ENCODE measurements at places on chromosomes 5 and 9.

- no peak overlapping the region for H3K27ac ChIP-seq
- H3K4me1 ChIP-seq, result no peaks in the 10 kb centered on the region
- H3K36me3 ChIP-seq, result no peaks in the 10 kb centered on the region
- no peaks in the 10 kb centered on the region for H3K27me3 ChIP-seq
Observed at GRCh38 chr9:119902611-119903010, 533.4 kb upstream of the BRINP1 start.

- peaks cover 18% of the 10 kb centered on the region for H3K27me3 ChIP-seq
- no peak for DNase-seq
- H3K36me3 ChIP-seq, result no peaks in the 10 kb centered on the region
- H3K27ac ChIP-seq, result no peak overlapping the region
- no peak overlapping the region for H3K4me3 ChIP-seq
Observed at GRCh38 chr5:124655921-124656511, 90.4 kb downstream of the ZNF608 start.

DNA sequence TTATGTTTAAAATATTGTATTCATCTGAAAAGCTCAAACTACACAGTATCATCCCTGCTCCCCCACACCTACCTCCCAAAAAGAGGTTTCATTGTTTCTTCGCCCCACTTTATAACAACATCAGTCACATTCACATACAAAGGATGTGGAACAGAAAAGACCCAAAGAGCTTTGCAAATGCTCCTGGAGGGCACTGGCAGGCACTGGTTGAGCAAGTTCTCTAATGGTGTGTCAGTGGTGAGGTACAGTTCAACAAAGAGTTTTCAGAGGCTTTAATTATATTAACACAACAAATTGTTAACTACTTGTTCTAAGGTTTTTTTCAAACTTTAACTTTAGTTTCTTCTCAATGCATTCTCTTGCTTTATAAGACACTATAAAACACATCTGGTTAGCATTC, 54.1 kb upstream of the ECM2 start:
- no peak overlapping the region for H3K4me3 ChIP-seq
- no peaks in the 10 kb centered on the region for H3K27me3 ChIP-seq
- H3K27ac ChIP-seq, result no peak overlapping the region
- no peaks in the 10 kb centered on the region for H3K4me1 ChIP-seq
- DNase-seq, result no peak

DNA sequence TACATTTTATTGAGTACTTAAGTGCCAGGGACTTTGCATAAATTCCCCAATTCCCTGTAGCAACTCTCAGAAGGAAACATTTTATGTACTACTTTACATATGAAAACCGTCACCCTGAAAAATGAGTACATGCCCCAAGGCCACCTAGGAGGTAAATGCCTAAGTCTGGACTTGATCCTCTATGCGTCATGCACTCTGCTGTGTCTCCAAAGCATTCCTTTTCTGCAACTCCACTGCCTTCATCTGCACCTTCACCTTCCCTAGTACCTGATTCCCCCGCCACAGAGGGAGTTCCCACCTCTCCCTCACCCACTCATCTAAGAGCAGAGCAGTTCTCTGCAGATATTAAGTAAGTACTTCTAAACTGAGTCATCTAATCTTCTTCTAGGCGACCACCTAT, 75.2 kb upstream of the HRH2 start:
- H3K4me3 ChIP-seq, result no peak overlapping the region
- no peaks in the 10 kb centered on the region for H3K27me3 ChIP-seq
- H3K36me3 ChIP-seq, result peaks cover 3% of the 10 kb centered on the region
- no peak overlapping the region for H3K27ac ChIP-seq

DNA sequence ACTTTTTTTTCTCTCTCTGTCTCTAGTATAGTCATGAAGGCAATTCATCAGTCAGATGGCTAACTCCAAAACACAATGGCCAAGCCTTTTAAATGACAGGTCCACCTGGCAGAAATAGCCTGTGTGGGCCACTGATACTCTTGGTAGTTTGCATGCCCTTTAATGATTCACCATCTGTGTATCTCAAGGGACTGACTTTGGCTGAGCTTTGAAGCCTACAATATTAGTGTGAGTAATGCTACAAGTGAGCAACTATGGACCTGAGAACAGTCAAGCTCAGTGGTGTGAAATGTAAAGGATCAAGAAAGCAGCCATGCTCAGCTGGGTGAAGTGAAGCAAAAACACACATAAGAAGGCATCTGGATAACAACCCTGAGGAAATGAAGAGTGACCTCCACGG, 506.9 kb downstream of the TLE1 start:
- no peak overlapping the region for H3K4me3 ChIP-seq
- H3K27ac ChIP-seq, result no peak overlapping the region
- no peaks in the 10 kb centered on the region for H3K27me3 ChIP-seq

- no peak overlapping the region for H3K4me3 ChIP-seq
- H3K36me3 ChIP-seq, result peaks cover 30% of the 10 kb centered on the region
- DNase-seq, result peak; percentile 85
- peaks cover 15% of the 10 kb centered on the region for H3K4me1 ChIP-seq
Observed at GRCh38 chr9:92716557-92716956, 46.6 kb upstream of the IPPK start.

GRCh38 chr5:151384106-151384505, 36.7 kb upstream of the SLC36A2 start:
- no peak for DNase-seq
- peaks cover 1% of the 10 kb centered on the region for H3K27me3 ChIP-seq
- H3K27ac ChIP-seq, result no peak overlapping the region
- H3K4me1 ChIP-seq, result no peaks in the 10 kb centered on the region
- H3K4me3 ChIP-seq, result no peak overlapping the region

- H3K27ac ChIP-seq, result no peak overlapping the region
- no peaks in the 10 kb centered on the region for H3K36me3 ChIP-seq
- H3K4me1 ChIP-seq, result peaks cover 2% of the 10 kb centered on the region
- DNase-seq, result no peak
- H3K4me3 ChIP-seq, result no peak overlapping the region
Observed at GRCh38 chr5:33490071-33490665, 49.4 kb downstream of the TARS1 start.

- H3K36me3 ChIP-seq, result no peaks in the 10 kb centered on the region
- no peak for DNase-seq
- H3K27me3 ChIP-seq, result peaks cover 2% of the 10 kb centered on the region
- H3K4me3 ChIP-seq, result no peak overlapping the region
- H3K4me1 ChIP-seq, result peaks cover 13% of the 10 kb centered on the region
- no peak overlapping the region for H3K27ac ChIP-seq
Observed at GRCh38 chr9:136589766-136590763, 44.2 kb upstream of the NOTCH1 start.

DNA sequence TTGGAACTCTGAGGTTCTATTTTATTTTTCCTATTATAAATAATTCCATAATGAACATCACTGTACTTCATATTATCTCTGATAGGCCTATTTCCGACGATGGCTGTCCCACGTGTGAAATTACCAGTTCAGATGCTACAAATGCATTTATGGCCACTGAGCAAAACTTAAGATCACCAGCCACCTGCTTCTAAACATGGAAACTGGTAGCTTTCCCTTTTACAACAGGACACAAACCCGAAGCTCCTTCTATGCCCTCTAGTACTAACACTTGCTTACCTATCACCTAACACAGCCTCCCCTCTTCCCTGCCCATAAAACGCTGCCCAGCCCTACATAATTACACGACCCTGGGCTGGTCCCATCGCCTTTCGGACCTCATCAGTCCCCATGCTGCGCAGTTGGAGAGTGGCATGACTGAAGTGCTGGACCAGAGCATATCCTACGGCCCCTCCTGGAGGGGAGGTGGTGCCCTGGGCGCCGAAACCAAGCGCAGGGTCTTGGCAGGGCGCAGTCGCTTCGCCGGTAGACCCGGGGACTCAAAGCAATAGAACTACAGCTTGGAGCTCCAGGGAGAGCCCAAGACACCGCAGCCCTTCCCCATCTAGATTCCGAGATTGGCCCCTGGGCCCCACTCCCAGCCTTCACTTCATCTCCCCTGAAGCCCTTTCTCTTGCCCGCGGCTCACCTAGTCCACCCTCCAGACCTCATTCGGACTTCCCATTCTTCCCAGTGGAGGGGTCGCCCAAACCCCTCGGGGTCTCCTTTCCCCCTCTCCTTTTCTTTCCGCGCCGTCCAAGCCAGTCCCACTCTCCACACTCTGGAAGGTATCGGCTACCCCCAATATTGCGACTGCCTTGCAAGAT, 1.0 kb upstream of the SAP30L start:
- peaks cover 38% of the 10 kb centered on the region for H3K4me1 ChIP-seq
- DNase-seq, result peak; percentile 29
- no peaks in the 10 kb centered on the region for H3K27me3 ChIP-seq
- peak overlapping the region; percentile 94 for H3K27ac ChIP-seq

DNA sequence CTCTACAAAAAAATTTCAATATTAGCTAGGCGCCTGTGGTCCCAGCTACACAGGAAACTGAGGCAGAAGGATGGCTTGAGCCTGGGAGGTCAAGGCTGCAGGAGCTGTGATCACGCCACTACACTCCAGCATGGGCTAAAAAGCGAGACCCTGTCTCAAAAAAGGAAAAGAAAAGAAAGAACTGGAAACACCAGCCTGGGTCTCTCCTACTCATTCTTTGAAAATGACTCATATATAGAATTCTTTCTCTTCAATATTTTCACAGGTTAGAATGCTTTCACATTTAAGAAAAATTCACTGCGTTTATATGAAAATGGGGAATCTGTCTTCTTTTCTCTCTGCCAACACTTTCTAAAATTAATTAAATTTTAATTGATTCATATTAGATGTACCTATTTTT, 115.6 kb downstream of the TRPM6 start:
- H3K4me1 ChIP-seq, result peaks cover 14% of the 10 kb centered on the region
- no peaks in the 10 kb centered on the region for H3K36me3 ChIP-seq

- no peak for DNase-seq
- peaks cover 8% of the 10 kb centered on the region for H3K36me3 ChIP-seq
- no peak overlapping the region for H3K4me3 ChIP-seq
- H3K27me3 ChIP-seq, result no peaks in the 10 kb centered on the region
Observed at GRCh38 chr5:36870399-36871040, 6.0 kb upstream of the NIPBL start.

- DNase-seq, result no peak
- no peaks in the 10 kb centered on the region for H3K4me1 ChIP-seq
Observed at GRCh38 chr5:74450095-74450494, 190.4 kb downstream of the ENC1 start.

DNA sequence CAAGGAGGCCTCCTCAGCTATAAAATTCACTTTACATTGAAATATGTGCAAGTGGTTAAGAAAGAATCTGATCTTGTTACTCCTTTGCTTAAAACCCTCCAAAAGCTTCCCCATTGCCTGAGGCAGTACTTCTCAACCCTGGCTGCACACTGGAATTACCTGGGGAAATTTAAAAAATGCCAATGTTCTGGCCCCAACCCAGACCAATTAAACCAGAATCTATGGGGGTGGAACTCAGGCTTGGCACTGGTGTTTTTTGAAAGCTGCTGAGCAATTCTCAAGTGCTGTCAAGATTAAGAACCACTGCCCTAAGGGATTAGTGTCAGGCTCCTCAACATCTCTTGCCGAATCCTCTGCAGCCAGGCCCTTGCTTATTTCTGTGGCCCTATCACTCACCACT, 269.6 kb downstream of the ELAVL2 start:
- DNase-seq, result no peak
- H3K4me1 ChIP-seq, result no peaks in the 10 kb centered on the region
- no peaks in the 10 kb centered on the region for H3K36me3 ChIP-seq
- no peaks in the 10 kb centered on the region for H3K27me3 ChIP-seq
- H3K27ac ChIP-seq, result no peak overlapping the region
- H3K4me3 ChIP-seq, result no peak overlapping the region

- no peak overlapping the region for H3K4me3 ChIP-seq
- DNase-seq, result no peak
- H3K36me3 ChIP-seq, result no peaks in the 10 kb centered on the region
- no peaks in the 10 kb centered on the region for H3K27me3 ChIP-seq
- H3K27ac ChIP-seq, result no peak overlapping the region
- H3K4me1 ChIP-seq, result no peaks in the 10 kb centered on the region
Observed at GRCh38 chr9:12439267-12439666, 253.9 kb upstream of the TYRP1 start.

GRCh38 chr9:133342069-133342406, 5.9 kb downstream of the MED22 start:
- H3K4me3 ChIP-seq, result no peak overlapping the region
- peaks cover 28% of the 10 kb centered on the region for H3K36me3 ChIP-seq
- no peak overlapping the region for H3K27ac ChIP-seq
- H3K27me3 ChIP-seq, result no peaks in the 10 kb centered on the region
- peaks cover 27% of the 10 kb centered on the region for H3K4me1 ChIP-seq
- no peak for DNase-seq

- H3K36me3 ChIP-seq, result no peaks in the 10 kb centered on the region
- H3K27me3 ChIP-seq, result no peaks in the 10 kb centered on the region
- no peak for DNase-seq
- H3K27ac ChIP-seq, result no peak overlapping the region
- no peak overlapping the region for H3K4me3 ChIP-seq
Observed at GRCh38 chr5:165143741-165144140, 1638.3 kb downstream of the MAT2B start.

- peaks cover 47% of the 10 kb centered on the region for H3K4me1 ChIP-seq
- H3K27ac ChIP-seq, result peak within 1 kb of the TSS; percentile 80
- H3K4me3 ChIP-seq, result peak within 1 kb of the TSS; percentile 94
- no peaks in the 10 kb centered on the region for H3K27me3 ChIP-seq
- peaks cover 17% of the 10 kb centered on the region for H3K36me3 ChIP-seq
- peak; percentile 96 for DNase-seq
Observed at GRCh38 chr5:141636413-141637122, at the start of the genes HDAC3 and RELL2. HDAC3 (minus strand) TSS chr5:141636849; CDS start chr5:141636790, 59 bp downstream. RELL2 (plus strand) TSS chr5:141636997; CDS start chr5:141638226, 1,229 bp downstream.

- H3K27ac ChIP-seq, result no peak overlapping the region
- H3K4me1 ChIP-seq, result no peaks in the 10 kb centered on the region
- H3K4me3 ChIP-seq, result no peak overlapping the region
- peaks cover 9% of the 10 kb centered on the region for H3K27me3 ChIP-seq
- no peaks in the 10 kb centered on the region for H3K36me3 ChIP-seq
Observed at GRCh38 chr9:132864277-132864676, 13.8 kb downstream of the AK8 start.

GRCh38 chr5:148640471-148640870, 13.9 kb downstream of the HTR4 start:
- H3K4me1 ChIP-seq, result no peaks in the 10 kb centered on the region
- no peak overlapping the region for H3K4me3 ChIP-seq
- no peak for DNase-seq
- H3K36me3 ChIP-seq, result no peaks in the 10 kb centered on the region
- H3K27ac ChIP-seq, result no peak overlapping the region

DNA sequence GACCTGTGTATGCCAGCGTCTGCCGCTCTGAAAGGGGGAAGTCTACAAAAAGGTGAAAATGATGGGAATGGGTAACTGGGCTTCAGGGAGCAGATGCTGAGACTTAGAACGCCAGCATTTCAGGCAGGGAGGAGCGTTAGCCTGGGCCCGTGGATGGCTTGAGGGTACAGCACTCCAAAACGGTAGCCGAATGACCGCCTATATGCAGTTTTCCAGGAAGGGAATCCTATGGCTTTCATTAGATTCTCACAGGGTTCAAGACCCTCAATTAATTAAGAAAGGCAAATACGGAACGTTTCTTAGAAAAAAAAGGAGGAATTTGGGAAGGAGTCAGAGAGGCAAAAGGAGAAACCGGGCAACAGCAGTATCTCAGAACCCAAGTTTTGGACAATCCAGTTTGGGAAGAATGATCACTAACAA, 639 bp downstream of the AMACR start:
- DNase-seq, result no peak
- H3K27ac ChIP-seq, result peak overlapping the region; percentile 93
- H3K4me3 ChIP-seq, result peak overlapping the region; percentile 91

- peaks cover 37% of the 10 kb centered on the region for H3K27me3 ChIP-seq
- peaks cover 2% of the 10 kb centered on the region for H3K4me1 ChIP-seq
- no peak overlapping the region for H3K27ac ChIP-seq
- no peak overlapping the region for H3K4me3 ChIP-seq
- DNase-seq, result no peak
Observed at GRCh38 chr5:159061834-159062474, 37.8 kb downstream of the EBF1 start.
